ENCODE measurements at places on chromosomes 3 and 15. TPM values are rescaled to one million over a fixed set of nuclear protein-coding genes. Genes with fewer than 3 reads are reported as not detected.

The PGBD4 gene
- 1.2 TPM for total RNA-seq

The GPR87 gene
- not detected for total RNA-seq

The SMCO1 gene
- total RNA-seq, result not detected

The DUOXA2 gene
- not detected for total RNA-seq

The SCAANT1 gene
- not detected for total RNA-seq

The GNAT1 gene
- not detected for total RNA-seq

The C3orf85 gene
- not detected for total RNA-seq

DNA sequence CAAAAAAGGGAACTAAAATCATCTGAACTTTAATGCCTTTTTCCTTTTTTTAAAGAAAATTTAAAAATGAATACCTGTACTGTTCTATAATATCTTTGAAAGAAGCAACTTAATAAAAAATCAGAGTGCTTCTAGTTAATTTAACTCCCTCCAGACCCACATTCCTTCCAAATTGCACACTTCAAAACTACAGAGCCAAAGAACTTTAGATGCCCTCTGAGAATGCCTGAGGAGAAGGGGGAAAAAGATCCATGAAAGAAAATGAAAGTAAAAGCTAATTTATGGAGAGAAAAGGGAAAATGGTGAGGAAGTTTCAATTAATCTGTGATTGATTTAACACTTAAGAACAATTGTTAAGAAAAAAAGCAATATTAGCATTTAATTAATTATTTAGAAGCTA lies 1141.6 kb downstream of the IGSF11 start:
- no peak for DNase-seq

DNA sequence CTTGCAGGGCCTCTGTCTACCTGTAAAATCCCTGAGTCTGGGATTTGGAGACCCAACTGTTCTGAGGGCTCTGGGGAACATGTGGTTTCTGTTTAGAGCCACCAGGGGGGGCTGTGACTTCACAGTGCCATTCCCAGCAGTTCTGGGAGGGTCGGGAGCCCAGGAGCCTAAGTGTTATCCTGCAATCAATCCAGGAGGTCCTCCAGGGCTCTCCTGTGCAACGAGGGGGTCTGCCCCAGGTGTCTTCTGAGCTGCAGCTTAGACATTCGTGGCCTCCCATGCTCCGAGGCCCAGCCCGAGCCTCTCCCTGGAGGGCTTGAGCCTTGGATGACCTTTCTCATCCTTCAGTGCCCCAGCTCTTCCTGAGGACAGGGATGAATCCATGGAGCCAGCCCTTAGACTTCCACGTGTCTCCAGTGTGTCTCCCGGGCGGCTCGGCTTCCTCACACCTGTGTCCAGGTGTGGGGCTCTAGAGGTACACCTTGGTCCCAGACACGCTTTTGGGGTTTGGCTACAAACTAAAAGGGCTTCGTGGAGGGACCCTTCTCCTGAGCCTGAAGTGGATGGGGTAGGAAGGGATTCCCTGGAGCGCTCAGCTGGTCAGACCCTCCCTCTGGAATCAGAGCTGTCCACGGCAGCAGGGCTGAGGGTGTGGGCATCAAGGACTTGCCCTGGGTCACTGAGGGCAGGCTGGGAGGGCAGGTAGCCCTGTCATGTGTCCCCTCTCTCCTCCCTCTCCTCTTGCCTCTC lies 20.3 kb upstream of the ABTB1 start:
- no peak for DNase-seq

DNA sequence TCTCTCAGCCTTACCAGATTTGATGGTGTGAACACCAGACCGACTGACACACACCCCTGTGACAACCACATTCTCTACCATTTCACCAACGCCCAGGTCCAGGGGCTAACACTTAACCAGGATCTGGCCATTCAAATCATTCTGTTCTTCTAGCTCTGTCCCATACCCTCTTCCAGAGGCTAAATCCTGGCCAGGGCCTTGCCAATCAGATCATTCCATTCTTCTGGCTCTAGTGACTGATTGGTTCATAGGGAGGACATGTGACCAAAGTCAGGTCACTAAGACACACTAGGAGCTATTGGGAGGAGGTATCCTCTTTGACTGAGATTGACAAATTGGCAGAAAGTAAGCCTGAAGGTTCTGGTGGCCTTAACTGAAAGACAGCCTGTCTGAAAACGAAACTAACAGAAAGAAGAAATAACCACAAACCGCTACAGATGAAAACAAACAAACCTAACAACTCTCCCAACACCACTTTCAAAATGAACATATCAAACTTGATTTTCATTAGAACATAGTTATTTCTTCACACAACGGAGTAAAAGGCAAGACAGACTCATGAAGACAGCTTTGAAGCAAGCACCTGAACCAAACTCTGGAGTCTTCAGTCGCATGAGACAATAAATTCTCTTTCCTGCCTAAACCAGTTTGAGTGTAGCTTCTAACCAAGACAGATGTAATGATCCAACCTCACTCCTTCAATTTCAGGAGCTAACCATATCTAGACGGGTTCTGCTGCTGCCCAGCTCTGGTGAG lies 68.5 kb downstream of the TRANK1 start:
- no peak for DNase-seq

DNA sequence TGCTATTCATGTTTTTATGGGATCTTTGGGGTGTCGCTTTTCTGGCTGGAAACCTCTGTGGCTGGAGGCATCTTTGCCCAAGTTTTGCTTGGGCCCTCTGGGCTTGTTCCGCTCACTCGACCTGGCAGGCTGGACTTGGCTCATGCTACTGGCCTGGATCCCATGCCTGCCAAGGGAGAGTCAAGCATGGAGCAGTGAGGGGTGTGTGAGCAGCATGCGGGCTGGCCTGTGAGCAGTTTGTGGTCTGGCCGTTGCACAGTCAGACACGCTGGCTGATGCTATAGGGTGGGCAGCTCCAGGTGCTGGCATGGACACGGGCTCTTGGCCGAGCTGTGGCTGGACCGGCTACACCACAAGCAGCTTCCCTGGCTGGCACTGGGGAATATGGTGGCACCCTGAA lies 491.1 kb downstream of the AGBL1 start:
- DNase-seq, result no peak

DNA sequence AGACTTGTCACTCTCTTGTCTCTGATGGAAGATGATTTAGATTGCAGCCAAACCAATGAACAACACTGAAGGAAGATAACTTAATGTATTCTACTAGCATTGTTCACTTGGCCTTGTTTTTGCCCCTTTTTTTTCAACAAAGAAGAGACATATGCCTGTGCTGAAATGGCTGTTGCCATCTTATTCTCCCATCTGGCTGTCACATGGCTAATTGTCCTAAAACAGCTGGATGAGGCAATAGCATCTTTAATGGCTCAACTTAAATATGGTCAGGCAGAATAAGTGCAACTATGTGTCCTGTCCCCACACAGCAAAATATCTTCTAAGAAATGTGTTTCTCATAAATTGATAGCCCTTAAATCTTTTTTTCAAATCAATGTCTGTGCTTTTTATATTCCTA lies 576.9 kb downstream of the TUSC7 start:
- DNase-seq, result no peak

DNA sequence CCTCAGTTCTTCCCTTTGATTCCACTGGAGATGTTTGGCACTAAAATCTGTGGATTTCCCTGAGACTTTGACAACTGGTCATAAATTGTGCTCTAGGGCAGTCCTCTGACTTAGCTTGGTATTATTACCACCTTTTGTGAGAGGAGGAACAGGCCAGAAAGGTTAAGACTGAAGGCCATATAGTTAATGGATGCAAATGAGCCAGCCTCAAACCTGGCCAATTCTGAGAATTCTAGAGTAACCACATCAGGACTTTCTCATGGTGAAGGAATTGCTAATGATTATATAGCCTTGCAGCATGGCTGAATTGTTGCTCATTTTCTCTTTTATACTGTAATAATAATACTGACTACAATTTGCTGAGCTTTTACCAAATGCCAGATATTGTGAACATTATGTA lies 162.5 kb downstream of the CADPS start:
- no peak for DNase-seq

DNA sequence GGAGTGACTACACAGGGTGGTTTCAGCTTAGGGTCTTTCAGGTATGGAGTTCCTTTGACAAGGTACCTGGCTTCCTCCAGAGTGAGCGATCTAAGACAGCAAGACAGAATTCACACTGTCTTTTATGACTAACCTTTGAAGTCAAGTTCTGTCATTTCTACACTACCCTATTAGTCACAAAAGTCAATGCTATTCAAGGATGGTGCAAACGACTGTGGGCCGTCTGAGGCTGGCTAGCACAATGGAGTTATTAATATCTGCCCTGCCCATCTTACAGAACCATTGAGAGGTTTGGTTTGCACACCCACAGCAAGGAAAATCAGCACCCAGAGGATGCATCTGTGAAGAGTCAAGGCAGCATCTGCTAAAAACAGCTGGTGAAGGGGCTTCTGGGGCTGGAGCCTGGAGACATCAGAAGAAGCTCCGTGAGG lies 62.9 kb upstream of the XCR1 start:
- peak; percentile 60 for DNase-seq

DNA sequence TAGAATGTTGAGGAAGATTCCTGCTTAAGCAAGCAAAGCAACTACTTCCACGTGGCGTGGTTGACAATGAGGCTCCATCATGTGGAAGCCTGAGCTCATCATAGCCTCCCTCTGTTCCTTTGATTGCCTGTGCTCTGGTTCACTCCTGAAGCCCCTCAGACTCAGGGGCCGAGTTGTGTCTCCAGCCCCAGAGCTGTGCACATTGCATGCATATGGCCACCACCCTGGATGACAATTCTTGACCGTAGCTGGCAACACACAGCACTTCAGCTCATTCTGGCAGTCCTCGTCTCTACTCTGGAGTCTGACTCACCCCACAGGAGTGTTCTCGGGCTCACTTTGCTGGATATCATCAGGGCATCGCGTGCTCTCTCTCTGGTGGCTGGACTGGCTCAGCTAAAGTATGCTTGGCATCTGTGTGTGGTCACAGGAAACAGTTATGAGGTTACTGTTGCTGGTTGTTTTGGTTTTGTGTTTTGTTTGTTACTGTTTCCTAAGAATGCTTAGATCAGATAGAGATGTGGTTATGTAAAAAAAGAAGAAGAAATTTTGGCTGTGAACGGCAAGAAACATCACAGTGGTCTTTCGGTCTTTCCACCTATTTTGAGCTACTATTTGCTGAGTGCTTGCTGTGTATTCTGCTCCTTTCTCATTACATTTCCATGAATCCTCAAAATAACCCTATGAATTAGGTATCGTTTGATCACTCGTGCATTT lies 41.6 kb upstream of the MRPS22 start:
- DNase-seq, result no peak

GRCh38 chr3:129001101-129001805 lies at the start of gene EFCC1:
Gene EFCC1, plus strand, starts transcription at chr3:129001304. Its CDS starts 325 bp downstream, at chr3:129001629.
- DNase-seq, result no peak

GRCh38 chr3:157631478-157631877 lies 128.3 kb upstream of the VEPH1 start:
- DNase-seq, result no peak

- DNase-seq, result no peak
These were observed 53.4 kb upstream of the VILL start for GRCh38 chr3:37937156-37937555.

- no peak for DNase-seq
These were observed 46.8 kb downstream of the CA12 start for GRCh38 chr15:63334821-63335220.

GRCh38 chr3:150737874-150738679 lies 24.9 kb downstream of the SIAH2 start:
- DNase-seq, result peak; percentile 70

- no peak for DNase-seq
These were observed 47.7 kb downstream of the SUMF1 start for GRCh38 chr3:4419386-4419785.

DNA sequence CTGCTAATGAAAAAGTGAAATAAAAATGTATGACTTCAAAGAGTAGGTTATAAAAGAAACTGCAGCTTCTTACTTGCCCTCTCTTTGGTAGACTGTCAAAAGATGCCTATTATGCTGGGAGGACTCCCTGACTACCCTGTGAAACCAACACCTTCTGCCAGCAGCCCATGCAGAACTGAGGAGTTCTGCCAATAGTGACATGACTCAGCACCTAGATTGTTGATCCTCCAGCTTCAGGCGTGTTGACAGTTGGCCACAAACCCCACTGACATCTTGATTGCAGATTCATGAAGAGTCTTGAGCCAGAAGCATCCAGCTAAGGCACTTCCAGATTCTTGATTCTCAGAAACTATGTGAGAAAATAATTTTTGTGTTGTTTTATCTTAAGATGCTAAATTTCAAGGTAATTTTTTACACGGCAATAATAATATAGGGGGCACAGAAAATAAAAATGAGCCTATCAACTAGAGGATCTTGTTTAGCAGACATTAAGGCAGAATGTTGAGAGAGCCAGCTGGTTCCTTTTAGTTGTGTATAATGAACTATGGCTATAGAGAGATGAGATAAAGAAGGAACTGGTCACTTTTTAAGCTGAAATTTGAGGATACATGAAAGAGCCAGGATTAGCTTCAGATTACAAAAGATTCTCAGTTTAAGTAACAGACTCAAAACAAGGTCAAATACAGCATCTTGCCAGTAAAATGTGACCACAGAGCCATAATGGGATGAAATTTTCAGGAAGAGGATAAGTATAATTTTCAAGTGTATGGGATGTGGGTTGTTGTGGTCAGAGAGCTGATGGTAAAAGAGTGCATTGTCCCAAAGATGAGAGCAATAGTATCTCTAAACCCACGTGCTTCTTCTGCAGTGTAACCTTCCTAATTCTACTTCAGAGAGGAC lies 588.7 kb upstream of the CBLB start:
- DNase-seq, result no peak

DNA sequence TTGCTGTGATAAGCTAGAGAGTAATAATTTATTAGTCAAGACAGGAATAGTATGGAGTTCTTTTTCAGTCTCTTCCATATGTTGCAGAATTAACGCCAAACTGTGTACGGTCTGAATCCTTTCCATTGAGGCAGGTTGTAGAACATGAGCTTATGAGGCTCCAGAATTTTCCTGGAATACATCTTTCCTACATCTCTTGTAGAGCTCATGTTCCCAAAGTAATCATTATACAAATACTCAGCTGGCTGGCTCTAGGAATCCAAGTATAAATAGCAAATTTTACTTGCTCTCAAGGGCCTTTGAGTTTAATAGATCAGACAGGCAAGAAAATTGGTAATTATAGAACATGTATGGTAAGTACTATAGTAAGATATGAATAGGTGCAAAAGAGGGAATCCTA lies 419.4 kb downstream of the RBMS3 start:
- no peak for DNase-seq

- peak; percentile 55 for DNase-seq
These were observed 818 bp downstream of the PPP1R2 start for GRCh38 chr3:195542316-195542697.

DNA sequence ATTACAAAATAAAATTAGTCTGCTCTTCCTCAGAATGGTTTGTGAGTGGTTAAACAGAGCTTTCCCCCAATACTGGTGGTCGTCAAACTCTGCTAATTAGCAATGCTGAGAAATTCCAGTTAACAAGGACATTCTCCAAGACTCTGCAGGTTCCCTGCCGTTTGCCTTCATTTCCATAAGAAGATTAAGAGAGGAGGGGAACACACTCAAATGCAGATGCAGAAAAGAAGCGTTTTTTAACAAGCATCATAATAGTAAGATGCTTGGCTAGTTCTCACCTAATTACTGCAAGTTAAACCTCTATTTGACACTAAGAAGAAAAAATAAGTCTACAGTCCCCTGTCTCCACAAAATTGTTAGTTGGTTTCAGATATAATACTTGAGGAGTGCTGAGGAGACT lies 3.7 kb upstream of the SOX2 start:
- no peak for DNase-seq

- no peak for DNase-seq
These were observed 393.0 kb downstream of the IGSF11 start for GRCh38 chr3:118641608-118642007.
